ENCODE measurements at places on chromosomes 12 and 14.
A peak's percentile ranks its signal among the peaks of the same experiment; 100 is the strongest.

- no peak for DNase-seq
Measured at GRCh38 chr14:58942516-58942915, 246.0 kb upstream of the DAAM1 start.

GRCh38 chr14:28608851-28609828 is 157.4 kb upstream of the FOXG1 start:
- peak; percentile 49 for DNase-seq

DNA sequence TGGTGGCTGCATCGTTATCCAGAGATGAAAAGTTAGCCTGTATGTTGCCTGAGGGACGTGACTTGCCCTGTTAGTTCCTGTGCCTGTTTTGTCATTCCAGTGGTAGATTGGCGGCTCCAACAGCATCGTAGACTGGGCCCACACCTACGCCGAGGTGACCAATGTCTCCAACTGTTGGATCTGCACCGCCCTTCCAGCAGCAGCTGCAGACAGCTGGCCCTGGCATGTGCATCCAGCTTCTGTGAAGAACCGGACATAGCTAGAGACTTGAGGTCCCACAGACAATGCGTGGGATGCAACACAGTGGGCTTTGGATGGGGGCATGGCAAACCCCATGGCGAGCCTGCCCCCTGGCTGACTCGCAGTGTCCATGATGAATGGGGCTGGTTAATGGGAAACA is 93.0 kb upstream of the TMPO start:
- DNase-seq: no peak

GRCh38 chr12:24560831-24561271 is 388.1 kb downstream of the BCAT1 start:
- DNase-seq: no peak

DNA sequence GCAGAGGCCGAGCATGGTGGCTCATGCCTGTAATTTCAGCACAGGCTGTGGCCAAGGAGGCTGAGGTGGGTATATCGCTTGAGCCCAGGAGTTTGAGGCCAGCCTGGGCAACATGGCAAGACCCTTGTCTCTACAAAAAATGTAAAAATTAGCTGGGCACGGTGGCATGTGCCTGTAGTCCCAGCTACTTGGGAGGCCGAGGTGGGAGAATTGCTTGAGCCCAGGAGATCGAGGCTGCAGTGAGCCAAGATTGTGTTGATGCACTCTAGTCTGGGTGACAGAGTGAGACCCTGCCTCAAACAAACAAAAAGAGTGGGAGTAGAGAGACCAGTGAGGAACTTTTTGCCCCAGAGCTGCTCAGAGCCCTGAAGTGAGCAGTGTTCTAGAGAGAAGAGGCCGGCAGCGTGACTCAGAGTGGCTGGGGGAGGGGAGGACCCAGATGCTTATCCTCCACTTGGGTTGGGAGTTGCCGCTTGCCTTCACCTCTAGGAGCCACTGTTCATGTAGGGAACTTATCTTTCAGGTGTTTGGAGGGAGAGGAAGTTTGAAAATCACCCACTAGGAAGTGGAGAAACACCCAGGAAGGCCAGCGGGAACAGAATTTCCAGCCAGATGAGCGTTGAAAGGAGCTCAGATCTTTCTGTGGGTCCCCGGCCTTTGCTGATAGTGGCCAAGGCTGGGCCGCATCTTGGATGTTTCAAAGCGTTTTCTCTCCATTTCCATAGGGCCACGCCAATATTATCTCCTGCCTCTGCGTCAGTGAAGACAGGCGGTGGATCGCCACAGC is 15.3 kb downstream of the CFAP251 start:
- DNase-seq: no peak

DNA sequence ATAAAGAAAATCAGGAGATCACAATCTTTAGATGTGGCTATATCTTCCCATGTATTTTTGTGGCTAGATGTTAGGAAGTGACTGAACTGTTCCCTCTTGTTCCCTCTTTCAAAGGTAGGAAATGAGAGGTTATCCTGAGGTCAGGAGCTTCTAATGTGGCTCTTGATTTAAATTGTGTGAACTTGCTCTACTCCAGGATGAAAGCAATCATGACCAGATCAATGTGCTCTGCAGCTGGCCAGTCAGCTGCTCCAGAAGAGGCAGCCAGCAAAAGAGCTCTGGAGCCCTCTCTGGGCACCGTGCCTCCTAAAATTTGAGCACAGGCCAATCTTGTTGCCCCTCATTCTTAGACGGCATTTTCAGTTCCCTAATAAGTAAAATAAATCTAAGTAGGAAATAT is 32.0 kb downstream of the CDK17 start:
- no peak for DNase-seq

DNA sequence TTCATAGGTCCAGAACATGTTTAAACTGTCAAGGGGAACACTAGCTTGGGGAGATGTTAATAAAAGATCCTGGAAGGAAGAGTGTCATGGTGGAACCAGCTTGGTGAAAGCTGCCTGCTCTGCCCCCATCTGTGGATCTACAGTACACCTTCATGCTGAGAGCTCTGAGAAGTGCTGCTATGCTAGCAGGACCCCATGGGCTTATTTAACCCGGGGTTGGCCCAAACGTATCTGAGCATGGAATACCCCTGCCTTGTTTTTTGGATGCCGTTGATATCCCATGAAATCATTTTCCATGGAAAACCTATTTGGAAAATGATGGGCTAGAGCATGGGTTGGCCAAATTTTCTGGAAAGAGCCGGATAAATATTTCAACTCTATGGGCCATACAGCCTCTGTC is 14.2 kb downstream of the UBE3B start:
- no peak for DNase-seq

- DNase-seq: no peak
Measured at GRCh38 chr14:102565331-102565887, 27.0 kb upstream of the RCOR1 start.

DNA sequence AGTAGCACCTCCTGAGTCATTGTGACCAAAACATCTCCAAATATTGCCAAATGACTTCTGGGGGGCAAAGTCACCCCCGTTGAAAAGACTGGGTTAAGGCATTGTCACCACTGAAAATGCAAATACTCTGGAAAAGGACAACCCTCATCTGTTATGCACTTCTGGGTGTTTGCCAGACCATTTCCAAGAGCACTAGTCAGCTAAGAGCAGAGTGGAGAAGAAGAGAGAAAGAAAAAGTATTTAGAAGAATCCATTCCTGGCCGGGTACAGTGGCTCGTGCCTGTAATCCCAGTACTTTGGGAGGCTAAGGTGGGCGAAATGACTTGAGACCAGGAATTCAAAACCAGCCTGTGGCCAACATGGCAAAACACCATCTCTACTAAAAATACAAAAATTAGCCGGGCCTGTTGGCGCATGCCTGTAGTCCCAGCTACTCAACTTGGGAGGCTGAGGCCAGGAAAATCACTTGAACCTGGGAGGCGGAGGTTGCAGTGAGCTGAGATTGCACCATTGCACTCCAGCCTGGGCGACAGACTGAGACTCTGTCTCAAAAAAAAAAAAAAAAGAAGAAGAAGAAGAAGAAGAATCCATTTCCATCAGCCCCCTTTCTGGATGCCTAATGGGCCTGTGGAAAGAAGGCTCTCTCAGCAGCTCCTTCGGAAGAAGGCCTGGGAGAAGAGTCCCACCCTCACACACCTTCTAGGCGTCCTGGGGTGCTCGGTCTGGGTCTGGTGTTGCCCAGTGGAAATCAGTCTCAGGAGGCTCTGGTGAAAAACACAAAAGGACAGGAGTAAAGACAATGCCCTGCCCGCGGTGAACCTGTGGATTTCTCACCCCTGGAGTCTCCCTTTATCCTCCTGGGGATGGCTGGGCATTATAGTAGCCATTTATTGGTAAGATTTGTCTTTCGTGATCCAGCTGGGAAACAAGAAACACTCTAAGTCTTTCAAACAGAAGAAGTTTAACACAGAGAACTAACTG is 3.5 kb upstream of the LTBR start:
- DNase-seq: no peak

- DNase-seq: no peak
Measured at GRCh38 chr14:54146601-54147000, 190.0 kb upstream of the BMP4 start.
